ENCODE measurements at places on chromosomes 3 and 15.

GRCh38 chr3:12323237-12323636 lies 34.4 kb downstream of the PPARG start:
- H3K4me3 ChIP-seq = no peak overlapping the region
- peaks cover 18% of the 10 kb centered on the region for H3K27me3 ChIP-seq
- DNase-seq = no peak
- no peak overlapping the region for H3K27ac ChIP-seq

- no peak overlapping the region for H3K27ac ChIP-seq
- DNase-seq = no peak
- no peaks in the 10 kb centered on the region for H3K27me3 ChIP-seq
- no peak overlapping the region for H3K4me3 ChIP-seq
Measured at GRCh38 chr3:179589143-179589542, 15.3 kb downstream of the MRPL47 start.

- H3K4me3 ChIP-seq = no peak overlapping the region
- no peaks in the 10 kb centered on the region for H3K36me3 ChIP-seq
- no peak for DNase-seq
- H3K4me1 ChIP-seq = no peaks in the 10 kb centered on the region
Measured at GRCh38 chr3:85662462-85662861, 703.7 kb downstream of the CADM2 start.

DNA sequence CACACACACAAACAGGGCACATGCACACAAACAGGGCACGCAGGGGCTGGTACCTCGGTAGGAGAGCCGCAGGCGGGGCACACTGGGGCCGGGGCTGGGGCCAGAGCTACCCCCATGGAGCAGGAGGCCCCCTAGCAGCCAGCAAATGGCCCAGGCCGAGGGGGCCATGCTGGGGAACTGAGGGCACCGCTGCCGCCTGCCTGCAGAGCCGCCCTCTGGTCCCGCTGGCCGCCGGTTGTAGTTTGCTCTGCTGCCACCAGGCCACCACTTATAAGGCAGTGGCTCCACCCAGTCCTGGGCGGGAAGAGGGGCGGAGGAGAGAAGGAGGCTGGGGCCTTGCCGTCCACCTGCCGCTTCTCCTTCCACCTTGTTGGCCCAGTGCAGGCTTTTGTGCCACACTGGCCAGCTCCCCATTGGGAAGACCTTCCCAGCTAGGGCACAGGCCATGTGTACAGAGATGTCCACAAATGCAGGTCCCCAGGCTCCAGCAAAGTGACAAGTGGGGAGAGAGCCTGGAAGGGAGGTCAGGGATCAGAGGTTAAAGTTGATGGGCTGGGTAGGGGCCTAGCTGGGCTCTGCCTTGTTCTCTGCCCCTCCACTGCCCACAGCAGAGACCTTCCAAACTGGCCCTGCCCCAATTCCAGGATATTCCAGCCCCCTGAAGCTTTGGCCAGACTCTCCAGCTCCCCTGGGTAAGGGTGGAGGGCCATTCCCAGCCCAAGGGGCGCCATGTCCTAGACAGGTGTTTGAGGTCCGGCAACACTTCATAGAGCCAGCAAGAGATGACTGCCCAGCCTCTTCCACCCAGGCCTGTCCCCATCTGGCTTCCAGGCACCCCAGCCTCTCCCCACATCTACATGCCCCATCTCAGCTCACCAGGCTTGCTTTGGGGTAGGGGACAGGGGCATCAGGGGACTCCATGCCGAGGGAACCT lies at the start of gene SEMA3G:
TSS of gene SEMA3G (minus strand) at position 244 of the 934 bp plus-strand sequence. CDS start at position 168, 76 bp downstream.
- no peaks in the 10 kb centered on the region for H3K27me3 ChIP-seq
- peak within 1 kb of the TSS; percentile 34 for H3K27ac ChIP-seq
- no peaks in the 10 kb centered on the region for H3K36me3 ChIP-seq
- peak; percentile 94 for DNase-seq
- H3K4me1 ChIP-seq = peaks cover 6% of the 10 kb centered on the region

GRCh38 chr3:113214917-113215595 lies 3.7 kb downstream of the BOC start:
- H3K27ac ChIP-seq = no peak overlapping the region
- H3K36me3 ChIP-seq = peaks cover 3% of the 10 kb centered on the region
- no peak overlapping the region for H3K4me3 ChIP-seq
- DNase-seq = no peak
- peaks cover 54% of the 10 kb centered on the region for H3K27me3 ChIP-seq
- H3K4me1 ChIP-seq = peaks cover 9% of the 10 kb centered on the region

GRCh38 chr15:90388462-90389380 lies 679 bp downstream of the IQGAP1 start:
- peaks cover 39% of the 10 kb centered on the region for H3K36me3 ChIP-seq
- DNase-seq = peak; percentile 92
- H3K27ac ChIP-seq = peak overlapping the region; percentile 99
- peaks cover 48% of the 10 kb centered on the region for H3K4me1 ChIP-seq

DNA sequence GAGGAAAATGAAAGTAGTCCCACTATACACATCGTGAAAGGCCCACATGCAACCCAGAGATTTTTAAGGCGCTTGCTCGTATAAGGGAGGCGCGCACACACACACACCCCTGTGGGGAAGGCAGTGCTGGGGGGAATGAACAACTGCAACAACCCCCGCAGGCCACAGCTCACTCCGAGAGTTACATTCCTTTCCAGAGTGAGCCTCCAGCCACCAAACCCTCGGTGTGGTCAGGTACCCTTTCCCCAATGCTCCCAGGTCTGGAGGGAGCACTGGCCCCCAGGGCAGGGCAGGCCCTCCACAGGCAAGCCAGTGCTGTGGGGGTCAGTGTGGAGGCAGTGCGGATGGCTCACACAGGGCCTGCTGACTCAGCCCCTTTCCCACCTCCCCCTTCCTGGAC lies 115.6 kb downstream of the OCA2 start:
- H3K4me3 ChIP-seq = no peak overlapping the region
- H3K27me3 ChIP-seq = no peaks in the 10 kb centered on the region
- no peak overlapping the region for H3K27ac ChIP-seq
- peak; percentile 38 for DNase-seq
